ENCODE measurements at places on chromosomes 3 and 15.

DNA sequence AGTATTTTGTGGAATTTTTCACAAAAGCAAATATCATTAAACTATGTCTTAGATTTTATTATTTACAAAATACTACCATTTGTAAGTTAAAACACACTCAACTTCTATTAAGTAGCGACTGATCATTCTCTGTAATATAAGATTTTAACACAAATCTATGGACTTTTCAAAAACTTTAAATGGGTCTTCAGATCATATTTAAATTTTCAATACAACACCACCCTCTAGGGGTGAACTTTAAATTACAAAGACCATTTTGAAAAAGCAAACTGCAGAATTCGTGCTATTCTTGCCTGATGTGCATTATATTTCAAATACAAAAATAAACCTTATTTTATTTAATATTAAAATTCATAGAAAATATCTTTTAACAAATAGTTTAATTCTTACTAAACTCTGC lies 8.2 kb upstream of the VGLL4 start:
- DNase-seq, result peak; percentile 30

- DNase-seq, result peak; percentile 46
These were observed 69.8 kb downstream of the HES1 start for GRCh38 chr3:194205675-194206133.

DNA sequence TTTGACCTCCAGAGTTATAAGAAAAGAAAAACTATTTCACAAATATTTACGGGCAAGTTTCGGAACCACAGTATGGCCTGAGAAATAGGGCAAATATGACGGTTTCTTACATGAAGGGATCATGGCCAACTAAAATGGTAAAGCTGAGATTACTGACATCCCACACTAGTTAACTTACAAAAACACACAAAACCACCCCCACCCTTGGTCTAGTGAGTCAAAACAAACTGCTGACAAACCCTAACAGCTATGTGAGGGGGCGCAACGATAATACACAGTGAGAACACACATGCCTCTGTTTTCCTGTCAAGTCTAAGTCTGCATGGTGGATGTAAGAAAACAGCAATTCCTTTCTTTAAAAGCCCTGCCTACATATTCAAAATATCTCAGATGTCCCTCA lies 32.3 kb downstream of the CBLB start:
- DNase-seq, result no peak

DNA sequence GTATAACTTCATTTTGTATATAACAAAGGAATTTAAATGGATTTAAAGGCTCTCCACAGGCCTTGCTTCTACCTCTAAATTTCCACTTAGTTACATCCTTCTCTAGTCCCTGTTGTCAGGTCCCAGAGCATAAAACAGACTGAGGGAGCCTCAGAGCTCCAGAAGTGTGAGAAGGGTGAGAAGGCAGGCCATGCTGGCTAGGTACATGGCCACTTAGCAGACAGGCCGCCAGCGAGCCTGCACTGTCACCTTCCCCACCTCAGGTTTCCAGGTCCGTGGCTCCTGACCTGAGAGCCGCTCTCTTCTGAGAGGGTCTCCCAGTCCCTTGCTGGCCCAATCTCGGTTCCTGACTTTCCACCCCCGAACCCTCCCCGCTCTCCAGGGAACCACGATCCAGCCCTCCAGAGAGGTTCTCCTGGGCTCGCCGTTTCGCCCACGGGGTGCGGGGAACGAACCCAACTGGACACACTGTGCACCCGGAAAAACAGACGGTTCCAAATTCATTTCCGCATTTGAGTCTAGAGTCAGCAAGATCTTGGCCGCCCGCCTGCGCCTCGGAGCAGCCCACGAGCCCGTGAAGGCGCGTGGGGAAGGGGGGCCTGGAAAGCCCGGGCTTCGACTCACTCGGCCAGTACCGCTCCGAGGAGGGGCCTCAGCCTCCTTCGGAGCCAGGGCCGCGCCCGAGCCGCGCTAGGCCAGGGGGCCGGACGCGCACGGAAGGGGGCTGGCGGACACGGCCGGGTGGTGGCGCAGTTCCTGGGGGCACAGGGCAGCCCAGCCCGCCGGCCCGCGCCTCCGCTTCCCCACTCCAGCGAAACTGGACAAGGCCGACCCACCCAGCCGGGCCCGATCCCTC lies 16.7 kb upstream of the SOX2 start:
- no peak for DNase-seq

GRCh38 chr15:41603941-41604911 lies 45.2 kb downstream of the TYRO3 start:
- DNase-seq, result peak; percentile 76

DNA sequence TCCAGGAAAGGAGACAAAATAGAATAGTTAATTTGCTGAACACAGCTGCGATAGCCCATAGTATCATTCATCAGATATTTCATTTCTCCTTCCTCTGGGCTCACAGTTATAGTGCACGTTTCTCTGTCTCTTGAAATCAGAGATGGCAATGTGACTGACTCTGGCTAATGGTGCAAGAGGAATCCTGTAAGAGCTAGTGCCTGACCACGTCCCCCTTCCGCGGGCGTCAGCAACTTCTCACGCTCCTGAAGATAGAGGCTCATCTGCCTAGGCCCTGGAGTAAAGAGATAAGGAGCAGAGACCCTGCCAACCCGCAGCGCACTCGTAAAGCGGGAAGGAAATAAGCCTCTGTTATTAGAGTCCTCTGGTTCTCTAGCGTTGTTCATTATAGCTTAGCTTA lies 391.8 kb downstream of the VPS13C start:
- no peak for DNase-seq

- DNase-seq, result no peak
These were observed 579.4 kb upstream of the TBL1XR1 start for GRCh38 chr3:177776661-177777101.

- DNase-seq, result peak; percentile 20
These were observed 1082.2 kb downstream of the NAALADL2 start for GRCh38 chr3:175941352-175941751.

GRCh38 chr3:183437666-183438564 lies 9.5 kb upstream of the MCF2L2 start:
- DNase-seq, result no peak

DNA sequence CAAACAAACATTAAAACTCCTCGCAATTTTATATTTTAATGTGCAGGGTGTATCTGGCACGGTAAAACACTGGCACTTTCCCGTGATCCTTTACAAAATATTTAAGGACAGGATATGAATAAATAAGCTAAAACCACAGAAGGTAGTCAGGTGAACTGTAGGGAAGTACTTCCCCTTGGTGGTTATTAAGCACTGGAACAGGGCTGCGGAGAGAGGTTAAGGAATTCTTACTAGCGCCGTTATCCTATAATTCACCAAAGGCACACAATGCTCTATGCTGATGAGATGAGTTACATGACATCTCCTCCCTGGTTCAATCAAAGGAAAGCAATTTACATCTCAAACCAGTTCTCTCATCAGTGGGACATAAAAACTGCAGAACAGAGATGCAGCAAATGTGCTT lies 289.8 kb downstream of the ZBTB20 start:
- DNase-seq, result peak; percentile 38

- DNase-seq, result no peak
These were observed 3.8 kb downstream of the FAM43A start for GRCh38 chr3:194689493-194689944.

- no peak for DNase-seq
These were observed 33.0 kb downstream of the CCDC39 start for GRCh38 chr3:180646187-180646790.

DNA sequence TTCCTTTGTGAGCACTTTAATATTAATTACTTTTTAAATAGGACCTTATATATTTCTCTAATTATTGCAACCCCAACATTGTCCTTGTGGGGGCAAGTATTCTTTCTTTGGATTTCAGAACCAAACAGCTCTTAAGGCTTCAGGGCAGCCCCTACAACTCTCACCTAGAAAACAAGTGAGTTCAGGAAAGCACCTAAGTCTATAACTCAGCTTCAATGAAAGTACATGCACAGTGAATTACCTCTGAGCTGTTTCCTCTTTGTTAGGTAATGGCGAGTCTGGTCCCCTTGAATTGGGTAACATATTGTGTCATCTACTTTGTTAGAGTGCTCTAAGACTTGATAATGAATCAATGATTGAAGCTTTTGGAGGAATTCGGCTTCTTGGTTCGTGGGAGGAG lies 545.7 kb downstream of the NLGN1 start:
- DNase-seq, result no peak

DNA sequence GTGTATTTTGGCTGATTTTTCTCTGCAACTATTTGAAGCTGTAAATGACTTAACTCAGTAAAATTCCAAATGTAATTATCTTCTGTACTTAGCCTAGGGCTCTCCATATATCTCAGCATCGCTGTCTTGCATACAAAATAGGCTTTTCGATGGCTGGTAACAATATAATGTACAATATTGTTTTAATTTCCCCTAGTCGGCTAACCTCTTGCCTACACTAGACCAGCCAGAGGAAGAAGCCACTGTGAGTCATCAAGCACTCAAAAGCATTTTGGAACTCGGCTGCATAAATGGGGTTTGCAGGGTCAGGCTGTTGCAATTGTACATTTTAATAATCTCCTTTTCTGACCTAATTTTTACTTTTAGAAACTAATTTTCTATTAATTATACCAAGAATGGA lies 583.8 kb downstream of the FOXP1 start:
- DNase-seq, result no peak

DNA sequence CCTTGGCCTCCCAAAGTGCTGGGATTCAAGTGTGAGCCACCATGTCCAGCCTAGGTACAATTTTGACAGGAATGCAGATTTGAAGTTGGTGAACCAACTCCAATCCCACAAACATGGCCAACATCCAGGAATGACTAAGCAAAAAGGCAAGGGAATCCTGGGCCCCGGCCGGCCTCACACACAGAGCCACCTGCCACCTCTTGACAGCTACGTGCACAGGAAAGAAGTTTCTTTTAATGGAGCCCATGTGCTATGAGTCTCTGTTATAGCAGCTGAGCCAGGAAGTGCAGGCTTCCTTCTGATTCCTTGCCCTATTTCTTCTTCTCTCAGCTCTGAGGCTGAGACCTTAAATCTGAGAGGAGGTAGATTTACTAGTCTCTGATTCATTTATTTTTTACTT lies 8.8 kb downstream of the TMEM40 start:
- DNase-seq, result no peak

DNA sequence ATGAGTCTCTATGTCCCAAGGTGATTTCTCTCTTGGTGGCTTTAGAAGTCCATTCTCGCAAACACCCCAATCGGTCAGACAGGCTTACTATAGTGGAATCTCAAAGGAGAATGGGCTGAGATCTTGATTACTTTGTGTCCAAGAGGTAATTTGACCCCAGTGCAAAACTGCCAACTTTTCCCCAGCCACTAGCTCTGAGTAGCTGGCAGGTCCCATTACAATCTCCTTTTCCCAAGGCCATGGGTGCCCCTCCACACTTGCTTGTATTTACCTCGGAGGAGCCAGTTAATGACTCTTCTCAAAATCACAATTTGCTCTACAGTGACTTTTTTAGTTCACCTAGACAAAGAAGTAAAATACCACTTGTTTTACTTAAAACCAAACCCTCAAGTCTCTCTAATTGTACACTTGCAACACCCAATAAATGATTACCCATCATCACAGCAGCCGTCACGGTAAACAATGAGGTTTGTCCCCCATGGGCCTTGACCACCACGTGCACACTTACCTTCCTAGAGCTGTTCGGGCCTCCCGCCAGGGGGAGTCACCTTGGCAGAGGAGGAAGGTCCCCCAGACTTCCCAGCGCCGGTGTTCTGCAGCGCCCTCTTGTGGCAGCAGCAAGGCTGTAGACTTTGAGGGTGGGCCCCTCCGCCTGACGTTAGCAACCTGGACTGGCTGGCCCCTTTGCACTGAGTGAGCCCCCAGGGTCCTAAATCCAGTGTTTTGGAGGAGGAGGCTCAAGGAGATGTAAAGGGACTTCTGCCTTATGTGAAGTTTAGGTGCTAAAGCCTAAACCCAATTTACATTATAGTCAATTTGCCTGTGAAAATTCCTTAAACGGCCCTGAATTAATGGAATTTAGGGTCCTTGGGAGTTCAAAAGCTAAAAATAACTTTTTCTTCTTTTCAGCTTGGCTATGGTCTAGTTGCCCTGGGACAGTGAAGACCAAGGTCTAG lies 18.7 kb upstream of the HDAC11 start:
- peak; percentile 74 for DNase-seq

DNA sequence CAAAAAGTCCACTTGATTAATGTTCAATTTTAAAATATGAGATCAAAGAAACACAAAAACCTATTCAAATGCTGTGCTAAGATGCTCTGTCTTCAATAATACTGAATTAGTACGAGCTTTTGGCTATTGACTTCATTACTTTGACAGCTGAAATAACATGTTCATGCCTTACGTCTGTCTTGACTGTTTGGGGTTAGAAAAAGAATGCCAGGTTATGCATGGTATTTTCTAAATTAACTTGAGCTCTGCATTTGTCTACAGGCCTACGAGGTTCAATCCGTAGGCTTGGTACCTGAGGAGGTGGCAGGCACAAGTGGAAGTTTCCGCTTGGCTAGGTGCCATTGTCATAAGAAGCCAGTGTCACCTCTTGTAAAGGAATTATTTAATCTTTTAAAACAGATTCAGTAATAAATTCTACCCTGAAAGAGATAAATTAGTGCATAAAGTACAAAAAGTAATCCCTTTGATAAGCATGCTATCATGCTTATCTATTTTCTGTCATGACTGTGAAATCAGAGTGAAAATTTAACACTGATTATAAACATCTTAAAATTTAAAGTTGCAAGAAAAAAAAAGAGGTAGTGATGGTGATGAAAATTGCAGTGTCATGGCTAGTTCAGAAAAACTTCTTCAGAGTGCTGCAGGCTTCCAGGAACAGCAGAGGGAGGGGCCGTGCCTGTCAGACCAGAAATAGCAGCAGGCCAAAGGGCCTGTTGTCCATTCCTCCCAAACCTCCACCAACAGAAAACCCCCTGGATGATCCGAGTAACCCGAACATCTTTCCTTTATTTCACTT lies 115.7 kb downstream of the ARRDC4 start:
- DNase-seq, result peak; percentile 11

GRCh38 chr15:22930782-22931484 lies 49.2 kb downstream of the CYFIP1 start:
- DNase-seq, result no peak

- DNase-seq, result no peak
These were observed 14.8 kb downstream of the GPR87 start for GRCh38 chr3:151301787-151302186.

DNA sequence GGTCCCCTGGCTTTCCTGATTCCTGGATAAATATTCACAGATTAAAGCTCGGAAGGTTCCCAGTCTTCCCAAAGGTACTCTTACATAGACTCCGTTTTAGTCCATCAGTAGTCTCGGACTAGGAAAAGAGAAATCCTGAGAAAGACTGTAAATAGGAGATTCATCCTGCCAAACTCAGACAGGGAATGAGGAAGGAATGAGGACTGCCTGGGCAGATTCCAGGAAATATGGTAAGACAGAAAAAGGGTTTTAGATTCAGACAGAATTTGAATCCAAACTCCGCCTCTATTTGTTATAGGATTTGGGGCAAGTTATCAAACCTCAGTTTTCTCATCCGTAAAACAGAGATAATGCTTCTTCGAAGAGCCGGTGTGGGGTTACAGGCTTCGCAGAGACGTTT lies 77.8 kb upstream of the VGLL4 start:
- DNase-seq, result no peak

Data from HT-29 (cell line).